Breast epithelium (tissue), 4 donors: ENCODE measurements at places on chromosomes 4 and X.

- DNase-seq, result no peak
- no peak within 1 kb of the TSS for H3K27ac ChIP-seq
- peaks cover 3% of the 10 kb centered on the region for H3K27me3 ChIP-seq
- H3K4me1 ChIP-seq, result no peaks in the 10 kb centered on the region
- H3K36me3 ChIP-seq, result no peaks in the 10 kb centered on the region
- peak within 1 kb of the TSS; percentile 49 for H3K4me3 ChIP-seq
Observed at GRCh38 chrX:107448998-107449835, at the start of gene FRMPD3. Gene FRMPD3, plus strand, starts transcription at chrX:107449652. Its CDS starts 76,937 bp downstream, at chrX:107526589.

DNA sequence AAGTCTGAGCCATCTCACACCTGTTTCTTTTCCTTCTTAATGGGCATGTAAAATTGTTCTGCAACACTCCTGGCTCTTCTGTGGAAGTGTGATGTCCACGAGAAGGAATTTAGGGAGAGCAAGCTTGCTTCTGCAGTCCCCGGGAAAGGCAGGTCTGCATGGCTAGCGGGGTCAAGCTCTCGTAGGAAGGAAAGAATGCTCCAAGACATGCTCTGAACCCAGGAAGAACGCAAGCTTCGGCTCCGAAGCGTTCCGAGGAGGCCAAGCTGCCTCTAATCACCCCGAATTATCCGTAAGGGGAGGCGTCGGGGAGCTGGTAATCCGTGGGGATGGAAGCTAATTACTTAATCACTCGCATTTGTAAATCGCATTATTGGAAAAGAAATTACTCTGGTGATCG is 177.7 kb downstream of the CRLF2 start:
- no peaks in the 10 kb centered on the region for H3K4me1 ChIP-seq
- H3K4me3 ChIP-seq, result no peak overlapping the region
- H3K27ac ChIP-seq, result no peak overlapping the region
- no peaks in the 10 kb centered on the region for H3K27me3 ChIP-seq

- H3K36me3 ChIP-seq, result no peaks in the 10 kb centered on the region
- H3K4me1 ChIP-seq, result no peaks in the 10 kb centered on the region
- DNase-seq, result no peak
- H3K4me3 ChIP-seq, result no peak overlapping the region
Observed at GRCh38 chr4:86741846-86742245, 107.3 kb downstream of the SLC10A6 start.

DNA sequence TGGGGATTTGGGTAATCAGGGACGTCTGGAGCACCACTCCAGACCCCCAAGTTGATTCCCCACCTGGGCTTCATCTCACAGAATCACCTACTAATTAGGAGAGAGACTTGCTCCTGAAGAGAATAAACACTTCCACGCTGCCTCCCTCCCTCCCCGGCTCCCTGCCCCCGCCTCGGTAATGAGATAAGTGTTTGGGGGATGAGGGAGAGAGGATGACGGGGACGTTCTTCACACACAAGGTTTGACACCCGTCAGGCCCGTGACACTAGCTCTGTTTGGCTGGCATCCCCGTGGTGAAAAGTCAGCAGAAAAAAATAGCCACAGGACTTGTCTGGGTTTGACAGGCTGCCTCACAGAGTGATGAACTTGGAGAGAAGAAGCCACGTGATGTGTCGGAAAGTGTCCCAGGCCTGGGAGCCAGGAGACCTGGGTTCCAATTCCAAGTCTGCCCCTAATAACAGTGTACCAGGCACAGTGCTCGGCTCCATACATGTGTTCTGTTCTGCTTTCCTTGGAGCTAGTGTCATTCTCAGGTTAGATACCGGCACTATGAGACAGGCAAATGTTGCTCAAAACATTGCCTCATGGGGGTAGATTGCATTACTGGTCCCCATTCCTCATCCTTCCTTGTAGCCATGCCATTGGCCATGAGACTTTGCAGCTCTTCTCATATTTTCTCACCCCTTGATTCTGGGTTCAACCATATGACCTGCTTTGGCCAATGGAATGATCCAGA is 578.0 kb downstream of the BCOR start:
- H3K27ac ChIP-seq, result no peak overlapping the region
- H3K36me3 ChIP-seq, result no peaks in the 10 kb centered on the region
- DNase-seq, result no peak
- H3K4me1 ChIP-seq, result no peaks in the 10 kb centered on the region
- no peaks in the 10 kb centered on the region for H3K27me3 ChIP-seq

- H3K27me3 ChIP-seq, result no peaks in the 10 kb centered on the region
- H3K4me1 ChIP-seq, result no peaks in the 10 kb centered on the region
- H3K27ac ChIP-seq, result peak overlapping the region; percentile 50
- no peak for DNase-seq
Observed at GRCh38 chr4:158771776-158772175, 3.0 kb downstream of the FNIP2 start.

- H3K27ac ChIP-seq, result no peak overlapping the region
- H3K4me1 ChIP-seq, result no peaks in the 10 kb centered on the region
- no peak overlapping the region for H3K4me3 ChIP-seq
- no peaks in the 10 kb centered on the region for H3K36me3 ChIP-seq
- H3K27me3 ChIP-seq, result no peaks in the 10 kb centered on the region
- no peak for DNase-seq
Observed at GRCh38 chr4:55143858-55144257, 18.5 kb upstream of the KDR start.

DNA sequence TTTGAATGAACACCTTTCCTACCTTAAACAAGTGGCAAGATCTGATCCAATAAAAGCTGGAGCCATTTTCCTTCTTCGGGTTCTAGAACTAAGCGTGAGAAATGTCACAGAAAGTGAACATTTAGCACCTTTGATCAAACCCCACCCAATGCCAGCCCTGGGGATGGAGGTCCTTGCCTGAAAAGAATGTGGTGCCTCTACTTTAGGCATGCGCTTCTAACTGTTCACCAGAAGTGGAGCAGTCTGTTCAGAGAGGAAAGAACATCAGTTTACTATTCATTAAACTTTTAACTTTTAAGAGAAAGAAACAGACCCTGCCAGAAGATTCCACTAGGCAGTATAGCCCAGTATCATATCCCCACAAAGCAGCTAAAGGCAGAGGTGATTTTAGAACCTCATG is 75.9 kb downstream of the INTS12 start:
- H3K4me1 ChIP-seq, result no peaks in the 10 kb centered on the region
- no peaks in the 10 kb centered on the region for H3K27me3 ChIP-seq
- no peaks in the 10 kb centered on the region for H3K36me3 ChIP-seq
- H3K4me3 ChIP-seq, result no peak overlapping the region

DNA sequence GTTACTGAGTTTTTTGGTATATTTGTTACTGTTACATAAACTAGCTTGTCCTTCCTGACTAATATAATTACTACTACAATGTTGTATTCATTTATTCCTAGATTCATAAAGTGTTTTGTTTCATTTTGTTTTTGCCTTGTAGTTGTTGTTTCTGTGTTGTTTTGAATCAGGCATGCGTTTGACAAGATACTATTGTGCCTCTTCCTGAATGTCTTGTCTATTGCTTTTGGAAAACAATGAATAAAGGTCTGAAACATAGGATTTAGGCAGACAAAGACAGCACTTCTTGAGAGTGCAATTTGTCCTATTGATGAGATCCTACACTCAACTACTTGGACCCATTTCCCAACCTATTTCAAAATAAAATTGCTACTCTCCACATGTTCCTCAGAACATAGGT is 630.4 kb upstream of the BOD1L1 start:
- DNase-seq, result no peak
- H3K27ac ChIP-seq, result no peak overlapping the region
- no peaks in the 10 kb centered on the region for H3K27me3 ChIP-seq
- H3K36me3 ChIP-seq, result no peaks in the 10 kb centered on the region
- no peaks in the 10 kb centered on the region for H3K4me1 ChIP-seq
- no peak overlapping the region for H3K4me3 ChIP-seq

GRCh38 chr4:117908306-117909207 is 125.7 kb upstream of the NDST3 start:
- no peaks in the 10 kb centered on the region for H3K36me3 ChIP-seq
- no peaks in the 10 kb centered on the region for H3K27me3 ChIP-seq
- no peak for DNase-seq
- no peaks in the 10 kb centered on the region for H3K4me1 ChIP-seq
- H3K27ac ChIP-seq, result no peak overlapping the region

- no peaks in the 10 kb centered on the region for H3K36me3 ChIP-seq
- H3K4me3 ChIP-seq, result peak overlapping the region; percentile 26
- peak overlapping the region; percentile 46 for H3K27ac ChIP-seq
- DNase-seq, result no peak
- H3K4me1 ChIP-seq, result no peaks in the 10 kb centered on the region
Observed at GRCh38 chr4:142402900-142403299, 443.2 kb downstream of the INPP4B start.

DNA sequence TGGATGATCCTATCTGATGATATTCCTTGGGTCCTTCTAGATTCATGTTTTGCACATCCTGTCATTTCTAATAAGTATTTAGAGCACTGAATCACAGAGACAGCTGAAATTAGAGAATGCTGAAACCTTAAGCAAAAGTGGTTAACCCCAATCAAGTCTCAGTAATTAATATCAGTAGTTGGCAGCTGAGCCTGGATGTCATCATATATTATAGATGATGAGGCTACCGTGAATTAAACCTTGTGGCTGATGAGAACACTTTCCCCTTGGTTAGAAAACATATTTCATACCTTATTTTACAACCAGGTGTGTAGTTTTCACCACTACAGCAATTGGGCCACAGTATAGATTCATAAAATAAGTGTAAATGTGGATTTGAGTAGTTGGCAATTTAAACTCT is 499.0 kb downstream of the PDGFC start:
- DNase-seq, result no peak
- H3K36me3 ChIP-seq, result no peaks in the 10 kb centered on the region
- no peaks in the 10 kb centered on the region for H3K27me3 ChIP-seq
- H3K4me3 ChIP-seq, result no peak overlapping the region
- H3K27ac ChIP-seq, result no peak overlapping the region

GRCh38 chrX:150365051-150365989 is 2.2 kb downstream of the MAMLD1 start:
- H3K27ac ChIP-seq, result peak overlapping the region; percentile 92
- DNase-seq, result peak; percentile 54
- H3K4me3 ChIP-seq, result peak overlapping the region; percentile 77

DNA sequence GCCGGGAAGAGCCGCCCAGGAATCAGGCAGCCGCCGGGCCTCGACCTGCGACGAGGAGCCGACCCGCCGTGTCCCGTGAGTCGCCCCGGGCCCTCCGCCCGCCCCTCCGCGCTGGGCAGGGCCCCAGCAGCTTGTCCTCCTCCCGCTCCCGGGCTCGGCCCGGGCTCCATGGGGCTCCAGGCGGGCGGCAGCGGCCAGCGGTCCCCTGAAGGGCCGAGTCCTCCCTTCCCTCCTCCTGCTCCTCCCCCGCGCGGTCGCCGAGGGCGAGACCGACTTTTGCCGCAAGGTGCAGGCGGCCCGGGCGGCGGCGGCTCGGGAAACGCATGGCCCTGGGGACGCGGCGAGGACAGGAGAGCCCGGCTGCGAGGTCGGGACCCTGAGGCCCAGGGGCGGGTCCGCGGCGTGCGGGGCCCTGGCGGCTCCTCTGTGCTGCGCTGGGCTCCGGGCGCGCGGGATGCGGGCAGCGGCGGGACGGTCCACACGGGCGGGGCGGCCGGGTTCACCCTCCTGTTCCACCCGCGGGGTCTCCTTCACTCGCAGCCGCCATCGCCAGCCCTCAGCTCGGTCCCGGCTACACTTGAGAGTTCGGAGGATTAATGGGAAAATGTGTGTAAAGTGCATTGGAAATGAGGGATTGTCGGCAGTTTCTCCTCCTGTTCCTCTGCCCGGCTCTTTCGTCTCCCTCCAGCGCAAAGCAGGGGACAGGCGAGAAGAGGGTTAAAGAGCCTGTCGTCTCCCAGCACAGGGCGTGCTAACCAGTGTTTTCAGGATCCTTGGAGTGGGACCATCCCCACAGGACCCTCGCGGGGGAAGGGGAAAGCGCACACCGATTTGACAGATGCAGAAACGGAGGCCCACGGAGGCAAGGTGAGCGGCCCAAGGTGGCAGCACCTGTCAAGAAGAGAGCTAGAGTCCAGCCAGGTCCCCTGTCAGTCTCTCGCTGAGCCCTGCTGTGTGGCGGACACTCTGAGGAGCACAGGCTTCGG is 16.6 kb upstream of the ZNF718 start:
- H3K36me3 ChIP-seq, result no peaks in the 10 kb centered on the region
- H3K4me1 ChIP-seq, result no peaks in the 10 kb centered on the region
- no peaks in the 10 kb centered on the region for H3K27me3 ChIP-seq
- no peak for DNase-seq

DNA sequence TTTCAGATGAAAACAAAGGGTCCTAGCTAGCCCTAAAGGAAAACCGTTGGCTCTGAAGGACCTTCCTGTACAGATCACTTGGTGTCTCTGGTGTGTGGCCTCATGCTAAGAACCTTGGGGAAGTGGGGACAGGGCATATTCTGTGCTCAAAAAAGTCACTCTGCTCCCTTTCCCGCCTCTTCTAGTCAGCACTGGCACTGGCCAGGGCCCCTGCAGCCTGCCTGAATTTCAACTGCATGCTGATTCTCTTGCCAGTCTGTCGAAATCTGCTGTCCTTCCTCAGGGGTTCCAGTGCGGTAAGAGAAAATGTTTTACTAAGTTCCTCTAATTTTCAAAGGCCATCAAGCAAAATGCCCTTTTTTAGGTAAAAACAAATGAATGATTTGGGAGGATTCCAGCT is 3.4 kb downstream of the CYBB start:
- H3K4me1 ChIP-seq, result no peaks in the 10 kb centered on the region
- H3K4me3 ChIP-seq, result no peak overlapping the region
- no peak overlapping the region for H3K27ac ChIP-seq
- no peaks in the 10 kb centered on the region for H3K36me3 ChIP-seq
- no peak for DNase-seq
- peaks cover 21% of the 10 kb centered on the region for H3K27me3 ChIP-seq

DNA sequence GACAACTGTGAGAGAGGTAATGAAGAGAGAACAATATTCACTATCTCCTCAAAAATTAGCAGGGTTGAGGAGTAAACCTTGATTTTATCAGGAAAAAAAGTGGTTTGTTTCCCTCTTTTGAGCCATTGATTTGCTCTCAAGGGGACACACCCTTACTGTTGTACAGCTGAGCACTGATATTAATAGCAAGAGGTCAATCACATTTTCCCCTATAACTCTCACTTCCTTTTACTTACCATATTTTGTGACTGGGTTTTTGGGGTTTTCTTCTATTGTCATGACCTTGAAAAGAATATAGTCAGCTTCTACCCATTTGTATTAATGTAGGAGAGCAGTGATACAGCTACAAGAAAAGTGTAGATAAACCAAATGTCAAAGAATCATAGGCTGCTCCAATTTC is 70.2 kb upstream of the LONRF3 start:
- DNase-seq, result no peak
- H3K4me1 ChIP-seq, result no peaks in the 10 kb centered on the region
- H3K36me3 ChIP-seq, result no peaks in the 10 kb centered on the region
- no peak overlapping the region for H3K27ac ChIP-seq
- H3K27me3 ChIP-seq, result no peaks in the 10 kb centered on the region
- H3K4me3 ChIP-seq, result no peak overlapping the region

GRCh38 chrX:68059469-68059868 is 373.8 kb downstream of the OPHN1 start:
- no peaks in the 10 kb centered on the region for H3K4me1 ChIP-seq
- H3K36me3 ChIP-seq, result no peaks in the 10 kb centered on the region
- H3K27ac ChIP-seq, result no peak overlapping the region
- DNase-seq, result no peak
- no peak overlapping the region for H3K4me3 ChIP-seq

- no peak overlapping the region for H3K4me3 ChIP-seq
- no peak overlapping the region for H3K27ac ChIP-seq
- H3K27me3 ChIP-seq, result no peaks in the 10 kb centered on the region
Observed at GRCh38 chrX:121921258-121921657, 873.8 kb downstream of the GLUD2 start.
